ENCODE measurements at places on chromosomes 2 and 18. TPM values are rescaled to one million over a fixed set of nuclear protein-coding genes. Genes with fewer than 3 reads are reported as not detected.

CDH2 gene
- not detected for total RNA-seq

MARCHF4 gene
- total RNA-seq: not detected

POTEC gene
- total RNA-seq: not detected

UGT1A8 gene
- not detected for total RNA-seq

RTP5 gene
- total RNA-seq: not detected

POLE4 gene
- 50.2 TPM for total RNA-seq

CD8B2 gene
- total RNA-seq: 0.08 TPM

TBR1 gene
- total RNA-seq: not detected

DLX2 gene
- total RNA-seq: not detected

LBX2 gene
- total RNA-seq: not detected

UPP2 gene
- total RNA-seq: not detected

ACTG2 gene
- total RNA-seq: not detected

CRYBA2 gene
- total RNA-seq: not detected
